ENCODE measurements at places on chromosomes 4 and X. TPM values are rescaled to one million over a fixed set of nuclear protein-coding genes. Genes with fewer than 3 reads are reported as not detected.
A peak's percentile ranks its signal among the peaks of the same experiment; 100 is the strongest.

- no peak for DNase-seq
Measured at GRCh38 chr4:138669479-138670315, 345.9 kb upstream of the NOCT start.

CT83 gene
- total RNA-seq: not detected

DNA sequence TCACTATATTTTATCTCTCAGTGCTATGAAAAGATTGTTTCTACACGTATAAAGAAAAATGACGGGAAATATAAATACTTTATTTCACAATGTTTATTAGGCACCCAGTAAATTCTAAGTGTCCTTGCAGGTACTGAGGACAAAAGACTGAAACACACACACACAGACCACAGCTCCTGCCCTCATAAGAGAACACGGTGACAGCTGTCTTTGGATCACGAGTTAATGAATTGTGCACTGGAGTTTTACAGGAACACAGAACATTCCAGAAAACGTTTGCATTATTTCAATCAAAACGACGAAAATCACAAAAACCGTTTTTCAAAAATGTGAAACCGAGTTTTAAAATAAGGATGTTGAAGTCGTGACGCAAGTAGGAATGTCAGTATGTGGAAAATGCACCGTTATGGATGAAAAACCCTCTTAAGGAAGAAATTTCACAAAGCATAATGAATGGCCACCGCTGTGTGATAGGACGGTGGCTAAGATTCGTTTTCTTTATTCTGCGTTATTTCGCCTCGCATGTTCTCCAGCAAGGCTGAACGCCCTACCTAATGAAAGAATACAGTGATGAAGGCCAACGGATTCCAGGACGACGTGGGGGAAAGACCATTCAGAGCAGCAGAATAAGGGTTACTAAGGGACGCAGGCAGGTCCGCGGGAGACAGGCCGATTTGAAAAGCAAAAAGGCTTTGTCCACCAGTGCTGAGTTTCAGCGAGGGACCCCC, 24.2 kb downstream of the FAM156A start:
- no peak for DNase-seq

TECRL gene
- total RNA-seq: 652 TPM

DNA sequence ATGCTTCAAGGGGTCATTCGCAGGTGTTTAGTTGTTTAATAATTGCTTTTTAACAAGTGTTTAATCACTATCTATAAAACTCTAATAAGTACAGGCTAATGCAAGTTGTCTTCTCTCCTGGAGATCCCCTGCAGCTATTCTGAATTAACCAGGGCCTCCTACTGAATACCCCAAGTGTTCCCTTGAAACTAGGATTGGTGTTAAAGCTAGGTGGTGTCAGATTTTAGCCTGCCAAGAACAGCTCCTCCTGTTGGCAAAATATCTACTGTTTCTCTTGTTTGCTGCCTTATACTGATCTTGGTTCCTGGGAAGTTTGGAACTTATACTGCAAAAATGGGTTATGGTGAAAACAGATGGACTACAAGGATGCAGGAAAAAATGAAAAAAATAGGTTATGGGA, 26.1 kb upstream of the TMEM154 start:
- no peak for DNase-seq

GRCh38 chr4:29131304-29131703, 1588.9 kb upstream of the PCDH7 start:
- DNase-seq: no peak

TGIF2LX gene
- not detected for total RNA-seq

DNA sequence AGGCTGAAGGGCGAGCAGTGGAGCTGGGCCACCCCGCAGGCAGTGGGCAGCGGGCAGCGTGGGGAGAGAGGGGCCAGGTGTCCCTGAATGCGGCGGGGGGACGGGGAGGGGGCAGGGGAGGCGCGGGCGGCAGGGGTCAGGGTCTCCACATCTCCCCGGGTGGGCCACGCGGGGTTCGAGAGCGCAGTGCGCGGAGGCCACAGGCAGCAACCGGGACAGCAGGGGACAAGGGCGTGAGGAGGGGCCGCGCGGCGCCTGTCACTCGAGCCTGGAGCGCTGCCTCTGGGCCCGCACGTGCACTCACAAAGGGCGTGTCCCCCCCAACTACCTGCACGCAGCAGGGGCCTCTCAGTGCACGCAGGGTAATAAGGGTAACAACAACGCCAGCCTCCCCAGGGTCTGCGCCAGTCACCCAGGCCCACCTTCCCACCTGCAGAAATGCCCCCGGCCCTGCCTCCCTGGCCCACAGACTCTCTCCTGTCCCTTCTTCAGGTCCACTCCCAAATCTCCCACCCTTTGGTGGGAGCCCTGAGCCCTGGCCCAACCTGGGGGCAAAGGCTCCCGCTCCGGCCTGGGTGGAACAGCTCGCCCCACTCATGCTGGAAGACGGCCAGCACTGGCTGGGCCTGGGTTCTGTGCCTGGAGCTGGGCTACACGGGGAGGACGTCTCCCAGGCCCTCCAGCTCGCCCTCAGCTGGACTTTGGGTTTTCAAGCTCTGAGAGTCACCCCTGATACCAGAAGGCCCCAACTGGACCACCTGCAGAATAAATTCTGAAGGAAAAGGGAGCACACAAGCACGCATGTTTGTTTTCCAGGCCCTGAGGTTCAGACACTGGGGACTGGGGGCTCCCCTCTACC, 53.2 kb downstream of the ZFYVE28 start:
- DNase-seq: no peak

- no peak for DNase-seq
Measured at GRCh38 chrX:41526925-41527324, 79.8 kb downstream of the NYX start.

- no peak for DNase-seq
Measured at GRCh38 chr4:80188801-80189458, 8.4 kb upstream of the PRDM8 start.

DHX15 gene
- total RNA-seq: 55.3 TPM

DNA sequence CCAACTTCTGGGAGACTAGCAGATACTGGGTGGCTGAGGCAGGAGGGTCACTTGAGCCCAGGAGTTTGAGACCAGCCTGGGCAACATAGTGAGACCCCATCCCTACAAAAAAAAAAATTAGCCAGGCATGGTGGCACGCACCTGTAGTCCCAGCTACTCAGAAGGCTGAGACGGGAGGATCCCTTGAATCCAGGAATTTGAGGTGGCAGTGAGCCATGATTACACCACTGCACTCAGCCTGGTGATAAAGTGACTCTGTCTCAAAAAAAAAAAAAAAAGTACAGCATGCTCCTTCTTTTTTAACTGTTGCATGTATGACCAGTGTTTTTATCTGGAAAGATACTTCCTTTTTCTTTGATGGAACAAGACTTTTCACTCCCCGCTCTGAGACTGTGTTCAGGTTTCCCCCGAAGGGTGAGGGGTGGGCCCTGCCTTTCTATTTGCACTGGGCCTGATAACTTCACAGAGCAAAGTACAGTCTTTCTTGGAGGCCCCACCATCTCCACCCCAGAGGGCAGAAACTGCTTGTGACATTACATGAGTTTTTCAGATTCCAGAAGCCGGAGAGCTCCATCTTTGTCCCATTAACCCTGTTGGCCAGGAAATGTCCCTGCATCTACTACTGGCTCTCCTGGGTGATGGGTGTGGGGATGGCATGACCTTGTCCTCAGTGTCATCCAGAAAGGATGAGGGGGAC, 35.2 kb downstream of the NYX start:
- DNase-seq: no peak

- no peak for DNase-seq
Measured at GRCh38 chr4:159545556-159545955, 442.7 kb downstream of the RAPGEF2 start.

- DNase-seq: no peak
Measured at GRCh38 chrX:120380699-120381098, 18.8 kb downstream of the ATP1B4 start.

DNA sequence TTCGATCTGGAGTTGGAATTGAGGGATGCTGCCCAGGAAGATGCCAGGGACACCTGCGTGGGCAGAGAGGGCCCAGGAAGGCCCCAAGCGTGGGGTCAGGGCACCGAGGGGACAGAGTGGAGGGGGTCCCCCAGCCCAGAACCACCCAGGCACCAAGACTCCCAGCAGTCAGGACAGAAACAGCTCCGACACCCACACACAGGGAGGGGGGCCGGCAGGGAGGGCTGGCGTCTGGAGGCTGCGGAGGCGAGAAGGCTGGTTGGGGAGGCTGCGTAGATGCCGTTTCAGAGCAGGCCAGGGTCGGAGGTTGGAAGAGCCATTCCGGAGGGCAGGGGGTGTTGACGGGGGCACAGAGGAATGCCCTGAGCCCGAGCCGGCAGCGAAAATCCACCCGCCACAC, 23.6 kb downstream of the ATP5ME start:
- no peak for DNase-seq

UNC5C gene
- total RNA-seq: 2.6 TPM

- no peak for DNase-seq
Measured at GRCh38 chrX:131762802-131763234, 218.9 kb downstream of the OR13H1 start.

- no peak for DNase-seq
Measured at GRCh38 chr4:76311896-76312331, 5.4 kb downstream of the STBD1 start.

- DNase-seq: peak; percentile 41
Measured at GRCh38 chr4:140092094-140092851, 61.7 kb downstream of the MAML3 start.

GRCh38 chr4:61212788-61213187, 12.7 kb downstream of the ADGRL3 start:
- DNase-seq: no peak

DNA sequence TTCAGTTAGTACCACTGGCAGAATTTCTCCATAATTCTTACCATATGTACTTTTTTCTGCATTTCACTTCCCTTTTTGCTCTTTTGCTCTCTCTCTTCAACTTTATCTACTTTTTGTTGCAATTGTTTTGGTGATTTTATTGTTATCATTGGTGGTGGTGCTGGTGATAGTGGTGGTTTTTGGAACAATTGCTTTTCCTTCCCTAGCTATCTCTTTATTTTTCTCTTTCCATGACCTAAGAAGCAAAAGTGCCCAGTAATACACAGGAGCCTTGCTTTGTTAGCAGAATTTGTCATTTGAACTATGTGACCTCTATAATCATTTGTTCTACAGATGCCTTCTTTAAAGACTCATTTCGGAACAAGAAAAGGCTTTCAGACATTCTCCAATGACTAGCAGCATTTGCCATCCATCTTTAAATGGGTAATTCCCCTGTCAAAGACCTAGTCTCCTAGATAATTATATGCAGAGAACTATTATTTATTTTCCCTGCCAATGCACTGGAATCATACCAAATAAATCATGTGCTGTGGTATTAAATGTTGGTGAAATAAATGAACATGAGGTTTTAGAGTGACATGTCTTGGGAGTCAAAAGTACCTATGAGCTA, 154.5 kb downstream of the GASK1B start:
- no peak for DNase-seq

DNA sequence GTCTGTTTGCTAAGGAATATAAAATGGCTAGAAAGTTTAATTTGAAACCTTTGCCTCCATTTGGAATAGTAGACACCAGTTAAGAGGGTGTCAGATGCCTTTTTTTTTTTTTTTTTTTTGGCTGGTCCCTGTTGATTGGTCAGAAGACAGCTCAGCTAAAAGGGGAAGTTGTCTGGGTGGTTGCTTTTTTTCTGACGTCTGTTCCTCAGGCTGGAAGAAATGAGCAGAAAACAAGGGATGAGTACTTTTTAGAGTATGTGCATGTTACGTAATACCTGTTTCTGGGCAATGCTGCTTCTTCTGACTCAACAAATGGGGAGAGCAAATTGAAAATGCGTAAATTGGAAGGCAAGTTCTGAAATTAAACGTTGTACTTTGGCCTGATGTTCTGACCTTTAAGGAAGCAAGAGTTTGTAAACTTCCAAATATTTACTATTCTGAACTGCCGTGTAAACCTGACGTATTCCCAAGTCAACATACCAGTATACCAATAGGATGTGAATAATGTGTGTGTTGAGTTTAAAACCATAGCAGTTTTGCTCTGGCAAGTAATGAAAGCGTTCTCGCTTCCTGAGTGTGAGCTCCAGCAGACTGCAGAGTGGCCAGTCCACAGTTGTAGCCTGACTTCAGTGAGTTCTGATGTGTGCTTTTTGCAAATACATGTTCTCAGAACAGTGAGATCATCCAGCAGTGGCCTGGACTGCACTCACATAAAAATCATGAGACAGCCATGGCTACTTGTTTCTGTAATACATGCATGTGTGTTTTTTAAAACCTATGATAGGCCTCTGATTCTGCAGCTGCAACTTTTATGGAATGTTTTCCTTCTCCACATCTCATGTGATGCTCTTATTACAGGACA, 1.7 kb downstream of the SAT1 start:
- DNase-seq: no peak

- no peak for DNase-seq
Measured at GRCh38 chr4:2786152-2786671, 6.7 kb upstream of the SH3BP2 start.

- DNase-seq: no peak
Measured at GRCh38 chrX:16920075-16920474, 26.4 kb upstream of the REPS2 start.

- DNase-seq: no peak
Measured at GRCh38 chrX:72230290-72230689, 8.5 kb downstream of the ERCC6L start.

DNA sequence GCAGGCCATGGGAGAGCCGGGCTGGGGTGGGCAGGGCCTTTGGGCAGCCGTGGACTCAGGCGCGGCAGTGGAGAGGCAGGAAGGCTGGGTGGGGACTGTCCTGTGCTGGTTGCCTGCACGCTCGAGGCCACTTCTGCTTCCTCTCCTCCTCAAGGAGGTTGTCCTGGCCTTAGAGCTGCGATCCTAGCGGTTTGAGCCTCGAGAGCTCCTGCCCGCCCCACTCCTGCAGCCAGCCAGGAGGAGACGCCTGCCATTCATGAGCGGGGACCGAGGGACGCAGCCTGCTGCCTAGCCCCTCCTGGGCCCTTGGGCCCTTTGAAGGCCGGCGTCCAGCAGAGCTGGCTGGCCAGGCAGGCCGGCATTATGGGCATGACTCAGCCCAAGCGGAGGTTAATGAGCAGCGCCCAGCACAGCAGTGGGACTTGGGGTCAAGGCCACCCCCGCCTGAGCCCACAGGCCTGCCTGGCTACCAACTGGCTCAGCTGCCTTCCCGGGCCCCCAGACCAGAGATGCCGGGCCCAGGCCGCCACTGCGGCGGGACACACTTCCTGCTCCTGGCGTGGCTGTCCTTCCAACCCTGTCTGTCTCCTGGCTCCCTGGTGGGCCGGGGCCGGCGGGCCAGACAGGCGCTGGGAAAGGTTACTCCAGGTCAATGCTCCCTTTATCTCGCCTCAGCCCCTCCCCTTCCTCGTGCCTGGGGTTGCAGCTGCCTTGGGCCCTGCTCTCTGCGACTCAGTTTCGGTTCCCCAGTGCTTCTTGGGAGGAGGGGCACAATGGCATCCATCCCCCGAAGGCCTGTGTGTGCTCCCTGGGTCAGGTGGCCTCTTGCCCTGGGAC, 1.8 kb downstream of the ABCD1 start:
- DNase-seq: peak; percentile 79

PAGE2B gene
- total RNA-seq: not detected

DNA sequence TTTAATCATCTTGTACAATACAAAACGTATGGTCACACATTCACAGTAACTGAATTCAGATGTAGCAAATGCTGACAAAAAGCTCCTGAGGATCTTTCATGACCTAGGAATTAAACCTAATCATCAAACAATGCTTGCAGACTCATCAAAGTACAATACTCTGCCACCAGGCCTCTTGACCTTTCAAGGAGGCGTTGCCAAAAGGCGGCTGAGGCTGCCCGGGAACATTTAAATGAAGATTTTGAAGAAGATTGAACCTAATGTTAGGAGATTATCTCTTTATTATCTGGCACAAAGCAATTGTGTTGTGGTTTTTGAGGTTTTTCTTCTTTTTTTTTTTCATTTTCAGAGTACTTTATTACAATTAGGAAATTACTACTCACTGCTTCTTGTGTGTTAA, 340.5 kb downstream of the GALNTL6 start:
- no peak for DNase-seq

- DNase-seq: no peak
Measured at GRCh38 chr4:4542774-4543485, 1.1 kb upstream of the STX18 start.

- no peak for DNase-seq
Measured at GRCh38 chr4:2292646-2293108, 30.8 kb upstream of the MXD4 start.
